Suppressor macrophage treated with lipopolysaccharide for 1 hour (primary cell): ENCODE measurements at places on chromosomes 16 and 17.

DNA sequence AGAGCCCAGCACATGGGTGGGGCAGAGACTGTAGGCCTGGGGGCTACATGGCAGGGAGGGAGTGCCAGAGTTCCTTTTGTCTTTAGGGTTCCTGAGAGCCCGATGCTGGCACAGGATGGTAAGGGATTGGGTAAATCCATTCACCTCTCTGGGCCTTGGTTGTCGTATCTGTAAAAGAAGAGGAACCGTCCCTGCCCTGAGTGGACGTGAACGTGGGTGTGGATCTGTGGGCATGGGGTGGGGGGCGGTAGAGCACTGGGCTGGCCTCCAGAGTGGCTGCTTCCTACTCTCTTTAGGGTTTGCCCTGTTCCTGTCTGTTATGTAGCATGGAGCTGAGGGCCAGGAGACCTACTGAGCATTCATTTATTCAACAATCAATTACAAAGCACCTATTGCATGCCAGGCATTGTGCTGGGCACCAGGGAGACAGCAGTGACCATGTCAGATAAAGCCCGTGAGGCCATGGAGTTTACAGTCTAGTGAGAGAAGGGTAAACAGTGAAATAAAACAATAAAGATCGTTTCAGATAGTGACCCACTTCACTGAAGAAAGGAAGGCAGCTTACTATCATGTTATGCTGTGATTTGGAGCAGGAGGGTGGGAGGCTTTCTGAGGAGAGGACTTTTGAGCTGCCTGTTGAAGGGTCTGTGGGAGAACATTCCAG, 13.1 kb upstream of the TCAP start:
- no peak for DNase-seq

DNA sequence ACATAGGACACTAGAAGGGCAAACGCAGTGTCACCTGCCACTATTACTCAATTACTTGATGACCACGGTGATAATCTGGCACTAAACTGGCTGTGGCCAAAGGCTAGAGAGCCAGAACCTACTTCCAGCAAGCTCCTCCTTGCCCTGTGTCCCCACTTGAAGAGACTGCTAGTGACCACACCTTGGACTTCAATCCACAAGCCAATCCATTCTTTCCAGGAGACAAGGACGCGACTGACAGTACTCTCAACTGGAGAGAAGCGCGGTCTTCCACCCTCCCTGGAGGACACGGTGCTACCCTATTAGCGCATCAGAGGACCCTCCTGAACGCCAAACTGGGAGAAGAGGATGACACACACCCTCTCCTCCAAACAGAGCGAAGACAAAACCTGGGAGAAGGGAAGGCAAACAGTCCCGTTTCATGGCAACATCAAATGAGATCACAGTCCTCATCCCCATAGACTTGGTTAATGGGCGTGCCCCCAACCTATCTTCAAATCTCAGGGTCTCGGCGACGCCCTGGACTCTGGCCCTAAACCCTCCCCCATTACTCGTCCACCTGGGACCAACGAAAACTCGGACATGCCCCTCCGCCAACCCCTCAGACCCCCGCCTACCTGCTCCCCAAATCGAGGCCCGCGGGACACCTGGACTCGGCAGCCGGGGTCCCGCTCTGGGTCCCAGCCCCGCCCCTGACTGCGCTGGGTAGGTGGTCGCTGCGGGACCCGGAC, 508 bp downstream of the FLCN start:
- peak; percentile 27 for DNase-seq

GRCh38 chr17:4953451-4953961, 2.6 kb downstream of the ENO3 start:
- no peak for DNase-seq

DNA sequence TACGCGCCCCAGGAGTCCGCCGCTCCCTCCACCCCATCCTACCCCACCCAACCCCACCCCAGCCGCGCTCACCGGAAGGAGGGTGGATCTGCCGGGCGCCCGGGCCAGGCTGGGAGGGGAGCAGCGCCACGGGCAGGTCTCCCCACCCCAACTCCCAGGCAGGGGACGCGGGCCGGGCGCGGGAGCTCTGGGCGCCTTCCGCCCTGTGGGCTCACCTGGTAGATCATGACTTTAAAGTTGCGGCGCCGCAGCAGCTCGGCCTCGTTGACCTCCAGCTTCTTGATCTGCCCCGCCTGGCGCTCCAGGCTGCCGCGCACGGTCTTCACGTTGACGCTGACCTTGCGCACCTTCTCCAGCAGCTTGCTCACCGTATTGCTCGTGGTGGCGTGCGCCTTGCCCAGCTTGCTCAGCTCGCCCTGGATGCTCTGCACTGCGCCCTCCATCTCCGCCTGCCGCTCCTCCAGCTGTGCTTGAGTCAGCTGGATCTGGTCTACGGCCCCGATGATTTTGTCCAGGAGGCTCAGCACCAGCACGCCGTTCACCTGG, 571 bp downstream of the CAVIN1 start:
- DNase-seq = no peak

DNA sequence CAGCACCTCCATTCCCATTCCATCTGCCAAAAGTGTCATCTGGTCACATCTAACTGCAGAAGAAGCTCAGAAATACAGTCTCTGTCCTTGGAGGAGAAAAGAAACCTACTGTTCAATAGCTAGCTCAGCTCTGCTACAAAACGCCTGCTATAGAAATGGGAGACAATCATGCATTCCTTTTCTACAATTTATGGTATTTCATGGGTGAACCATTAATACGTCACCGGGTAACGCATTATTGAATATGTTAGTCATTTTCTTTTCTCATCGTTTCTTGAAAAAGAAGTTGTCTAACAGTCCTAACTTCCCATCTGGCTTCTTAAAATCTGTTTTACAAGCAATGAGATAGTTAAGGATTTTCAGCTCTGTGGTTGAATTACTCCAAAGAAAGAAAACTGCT, 496.7 kb upstream of the RBFOX1 start:
- no peak for DNase-seq

DNA sequence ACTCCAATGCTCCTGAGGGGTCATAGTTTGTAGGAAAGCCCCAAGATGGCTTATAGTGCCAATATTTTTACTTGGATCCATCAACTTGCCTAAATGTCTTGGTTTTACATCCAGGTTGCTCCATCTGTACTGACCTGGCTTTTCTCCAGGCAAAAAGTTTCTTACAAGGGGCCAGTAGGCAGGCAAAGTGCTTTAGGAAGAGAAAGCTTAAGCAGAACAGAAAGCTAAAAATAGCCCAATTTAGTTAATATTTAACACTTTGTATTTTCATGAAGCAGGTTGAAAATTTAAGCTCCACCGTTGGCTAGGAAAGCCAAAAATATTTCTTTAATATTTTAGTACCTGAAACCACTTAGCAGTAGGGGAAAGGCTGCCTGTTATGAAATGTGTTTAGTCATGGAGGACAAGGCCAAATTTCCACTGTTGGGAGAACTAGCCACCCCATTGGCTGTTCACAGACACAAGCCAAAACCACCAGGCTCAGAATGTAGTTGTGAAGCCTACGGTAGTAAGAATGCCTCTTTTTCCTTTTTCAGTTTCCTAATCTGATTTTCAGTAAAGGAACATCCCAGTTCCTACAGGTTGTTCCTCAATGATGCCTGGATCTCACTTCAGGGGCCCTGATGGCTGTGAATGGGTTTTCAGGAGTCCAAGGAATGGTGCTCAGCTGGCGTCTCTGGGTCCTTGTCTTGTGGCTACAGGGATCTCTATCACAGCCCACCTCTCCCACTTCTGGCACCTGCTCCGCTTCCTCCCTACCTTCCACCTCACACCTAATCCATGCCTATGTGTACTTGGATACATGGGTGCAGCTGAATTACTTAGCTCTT, 324.8 kb downstream of the PMP22 start:
- DNase-seq = no peak

DNA sequence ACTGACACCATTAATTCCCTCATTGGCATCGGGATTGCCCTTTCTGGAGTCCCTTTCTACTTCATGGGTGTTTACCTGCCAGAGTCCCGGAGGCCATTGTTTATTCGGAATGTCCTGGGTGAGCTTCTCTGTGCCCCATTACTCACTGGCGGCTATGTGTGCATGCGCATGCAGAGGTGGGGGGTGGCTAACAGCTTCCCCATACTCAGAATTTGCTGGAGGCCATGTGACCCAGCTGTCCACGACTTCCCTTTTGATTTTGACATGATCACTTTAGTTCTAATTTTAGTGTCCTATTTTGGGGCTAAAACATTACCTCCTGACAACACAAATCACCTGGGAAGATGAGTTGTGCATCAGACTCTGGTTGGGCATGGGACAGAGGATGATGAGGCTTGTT, 14.1 kb downstream of the SLC7A6OS start:
- DNase-seq = peak; percentile 60

GRCh38 chr17:81157848-81158687, 7.2 kb upstream of the PVALEF start:
- no peak for DNase-seq

GRCh38 chr16:89829630-89830437, 1.6 kb downstream of the SPIRE2 start:
- no peak for DNase-seq

DNA sequence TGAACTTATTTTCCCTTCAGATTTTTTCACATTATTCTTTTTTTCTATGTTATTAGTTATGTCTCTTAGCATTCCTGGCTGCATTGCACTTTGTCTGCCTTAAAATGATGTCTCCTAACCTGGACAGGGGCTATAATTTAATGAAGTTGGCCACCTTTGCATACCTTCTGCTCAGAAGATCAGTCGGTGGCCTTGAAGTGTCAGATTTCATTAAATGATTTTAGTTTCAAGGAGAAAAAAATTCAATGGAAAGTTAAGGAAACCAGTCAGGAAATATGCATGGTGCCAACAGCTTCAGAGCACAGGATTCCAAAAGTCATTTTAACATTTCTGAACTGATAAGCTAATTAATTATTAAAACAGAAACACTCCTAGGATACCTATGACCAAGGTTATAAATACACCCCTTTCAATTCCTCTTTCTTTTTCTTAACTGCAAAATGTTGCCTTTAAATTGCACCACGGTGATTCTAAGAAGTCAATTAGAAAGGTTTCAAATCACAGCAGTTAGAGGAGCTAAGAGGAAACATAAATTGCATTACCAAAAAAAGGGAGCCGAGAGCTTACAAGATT, 533.4 kb downstream of the KCNJ2 start:
- no peak for DNase-seq

DNA sequence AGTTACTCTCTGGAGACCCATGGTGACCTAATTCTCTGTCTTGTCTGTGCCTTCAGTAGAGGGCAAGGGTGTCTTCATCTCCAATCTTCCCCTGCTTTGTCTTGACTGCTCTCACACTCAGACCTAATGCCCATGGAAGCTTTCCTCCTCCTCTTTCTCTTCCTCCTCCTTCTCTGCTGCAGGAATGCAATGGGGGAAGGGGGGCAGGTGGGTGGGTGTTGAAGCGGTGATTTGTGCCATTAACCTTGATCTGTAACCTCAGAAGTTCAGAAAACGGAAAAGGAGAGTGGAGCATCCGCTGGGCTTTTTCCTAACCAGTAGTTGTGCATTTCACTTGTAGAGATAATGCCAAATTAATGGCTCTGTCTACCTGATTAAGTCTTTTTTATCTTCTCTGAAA, 172.3 kb upstream of the CDH11 start:
- no peak for DNase-seq

GRCh38 chr16:84026606-84027005, 16.0 kb downstream of the SLC38A8 start:
- no peak for DNase-seq

DNA sequence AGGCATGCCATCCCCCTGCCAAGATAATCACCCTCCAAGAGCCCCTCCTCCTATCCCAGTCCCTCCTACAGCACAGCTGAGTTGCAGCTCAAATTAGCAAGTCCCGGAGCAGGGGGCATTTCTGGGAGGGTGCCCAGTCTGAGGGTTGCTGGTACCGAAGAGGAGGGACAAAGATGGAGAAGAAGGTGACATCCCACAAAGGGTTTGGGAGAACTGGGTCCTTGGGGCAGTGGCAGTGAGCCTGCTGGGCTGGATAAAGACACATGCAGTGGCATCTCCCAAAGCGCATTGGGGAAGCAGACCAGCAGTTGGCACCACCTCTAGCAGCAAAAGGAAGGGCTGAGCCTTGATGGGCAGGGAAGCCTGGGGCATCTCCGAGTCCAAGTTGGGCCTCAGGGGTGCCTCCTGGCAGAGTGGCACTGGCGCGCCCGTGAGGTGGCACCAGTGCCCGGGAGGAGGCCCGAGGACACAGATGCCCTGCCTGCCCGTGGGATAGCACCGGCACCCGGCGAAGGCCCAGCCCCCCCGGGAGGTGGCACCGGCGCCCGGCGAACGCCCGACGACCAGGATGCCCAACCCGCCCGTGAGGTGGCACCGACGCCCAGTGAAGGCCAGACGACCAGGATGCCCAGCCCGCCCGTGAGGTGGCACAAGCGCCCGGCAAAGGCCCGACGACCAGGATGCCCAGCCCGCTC, 622 bp downstream of the TOM1L2 start:
- no peak for DNase-seq

DNA sequence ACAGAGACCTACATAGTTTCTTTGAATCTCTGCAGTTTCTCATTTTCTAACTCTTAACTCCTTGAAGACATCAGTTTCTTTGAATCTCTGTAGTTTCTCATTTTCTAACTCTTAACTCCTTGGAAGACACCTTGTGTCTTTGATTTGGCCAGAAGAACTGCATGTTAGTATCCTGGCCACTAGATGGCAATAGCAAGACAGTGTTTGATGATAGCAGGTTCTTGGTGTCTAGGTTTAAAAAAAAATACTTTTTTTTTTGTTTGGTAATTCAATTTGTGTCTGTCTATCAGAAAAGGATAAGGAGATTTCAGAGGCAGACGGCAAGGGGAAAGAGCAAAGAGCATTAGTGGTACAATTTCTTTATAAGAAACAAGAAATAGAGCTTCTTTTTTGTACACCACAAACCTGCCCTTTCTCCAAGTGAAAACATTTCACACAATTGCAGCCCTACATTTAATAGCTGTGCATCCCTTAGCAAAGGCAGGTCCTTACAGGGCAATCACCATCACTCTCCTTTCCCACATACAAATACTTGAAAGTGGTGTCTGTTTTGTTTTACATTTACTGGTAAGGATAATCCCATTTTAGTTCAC, 1324.9 kb upstream of the CDH8 start:
- peak; percentile 46 for DNase-seq

- DNase-seq = no peak
Observed at GRCh38 chr17:34255841-34256240, 756 bp downstream of the CCL2 start.
